A673 (cell line): ENCODE measurements at places on chromosomes 4 and X.

DNA sequence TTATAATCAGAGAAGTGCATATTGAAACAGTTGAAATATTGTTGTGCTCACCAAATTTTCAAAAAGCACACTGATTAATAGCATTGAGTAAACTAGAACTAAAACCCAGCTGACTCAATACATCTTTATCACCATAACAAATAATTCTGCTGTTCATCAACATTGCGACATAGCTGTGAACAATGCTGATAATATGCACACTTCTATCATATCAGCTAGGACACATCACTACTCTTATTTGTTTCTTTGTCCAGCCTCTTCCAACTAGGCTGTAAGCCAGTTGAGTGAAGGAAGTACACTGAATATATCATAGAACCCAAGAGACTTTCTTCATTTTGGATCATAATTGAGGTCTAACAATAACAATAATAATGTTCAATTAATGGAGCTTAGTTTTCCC, 349.7 kb downstream of the IQCM start:
- DNase-seq: no peak

GRCh38 chr4:46254788-46255187, 130.9 kb upstream of the GABRG1 start:
- peak; percentile 25 for DNase-seq

GRCh38 chr4:137310593-137311490, 221.5 kb downstream of the PCDH18 start:
- DNase-seq: peak; percentile 60

GRCh38 chr4:98204236-98204553, 57.0 kb upstream of the RAP1GDS1 start:
- DNase-seq: no peak

- no peak for DNase-seq
Observed at GRCh38 chr4:39014028-39014427, 18.2 kb downstream of the TMEM156 start.

GRCh38 chrX:132810964-132811712, 147.3 kb downstream of the HS6ST2 start:
- no peak for DNase-seq

DNA sequence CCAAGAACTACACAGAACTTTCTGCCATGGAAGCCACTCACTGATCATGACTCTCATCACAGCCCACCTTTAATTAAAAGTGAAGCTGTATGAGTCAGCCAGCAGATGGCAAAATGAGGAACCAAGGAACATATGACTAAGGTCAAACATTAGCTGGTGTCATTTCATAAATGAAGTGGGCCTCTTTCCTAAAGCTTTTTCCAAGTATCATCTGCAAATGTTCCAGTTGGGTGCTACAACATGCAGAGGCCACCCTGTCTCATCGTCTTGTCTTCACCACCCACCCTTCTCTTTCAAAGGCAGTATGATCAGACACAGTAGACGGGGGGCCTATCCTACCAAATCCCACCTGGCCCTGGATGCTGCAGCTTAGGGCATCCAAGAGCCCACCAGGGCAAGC, 9.2 kb upstream of the EOLA1 start:
- DNase-seq: no peak

DNA sequence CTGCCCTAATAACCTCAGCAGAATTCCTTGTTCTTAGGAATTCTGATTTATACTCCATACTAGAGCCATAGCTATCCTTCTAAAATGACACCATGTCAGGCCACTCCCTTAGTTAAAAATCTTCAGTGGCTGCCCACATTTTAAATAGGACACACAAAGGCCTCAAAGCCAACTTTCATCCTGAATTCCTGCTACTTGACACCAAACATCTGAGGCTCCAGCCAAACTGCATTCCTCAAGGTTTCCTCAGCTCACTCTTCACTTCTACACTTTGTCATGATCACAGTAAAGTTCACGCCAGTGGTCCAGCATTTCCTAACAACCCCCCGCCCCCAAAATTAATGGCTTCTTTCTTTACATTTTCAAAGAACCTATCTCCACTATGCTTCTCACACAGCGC, 124.3 kb downstream of the ADGRA3 start:
- DNase-seq: no peak

DNA sequence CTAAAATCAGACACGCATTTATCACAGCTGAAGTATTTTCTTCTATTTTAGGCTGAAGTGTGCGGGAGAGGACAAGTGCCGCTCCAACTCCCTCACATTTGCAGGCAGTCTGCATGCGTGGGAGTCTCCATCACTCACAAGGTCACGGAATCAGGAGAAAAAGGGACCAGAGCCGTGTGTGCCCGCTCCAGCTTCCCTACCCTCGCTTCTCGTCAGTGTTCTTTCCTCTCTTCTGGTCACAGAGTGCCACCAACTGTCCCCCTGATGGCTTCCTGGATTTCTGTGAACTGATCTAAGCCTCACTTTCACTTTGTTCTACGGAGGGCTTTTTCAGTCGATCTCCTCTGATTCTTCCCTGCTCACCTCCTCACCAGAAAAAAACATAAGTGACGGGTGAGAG, 407.4 kb upstream of the AADAT start:
- no peak for DNase-seq

DNA sequence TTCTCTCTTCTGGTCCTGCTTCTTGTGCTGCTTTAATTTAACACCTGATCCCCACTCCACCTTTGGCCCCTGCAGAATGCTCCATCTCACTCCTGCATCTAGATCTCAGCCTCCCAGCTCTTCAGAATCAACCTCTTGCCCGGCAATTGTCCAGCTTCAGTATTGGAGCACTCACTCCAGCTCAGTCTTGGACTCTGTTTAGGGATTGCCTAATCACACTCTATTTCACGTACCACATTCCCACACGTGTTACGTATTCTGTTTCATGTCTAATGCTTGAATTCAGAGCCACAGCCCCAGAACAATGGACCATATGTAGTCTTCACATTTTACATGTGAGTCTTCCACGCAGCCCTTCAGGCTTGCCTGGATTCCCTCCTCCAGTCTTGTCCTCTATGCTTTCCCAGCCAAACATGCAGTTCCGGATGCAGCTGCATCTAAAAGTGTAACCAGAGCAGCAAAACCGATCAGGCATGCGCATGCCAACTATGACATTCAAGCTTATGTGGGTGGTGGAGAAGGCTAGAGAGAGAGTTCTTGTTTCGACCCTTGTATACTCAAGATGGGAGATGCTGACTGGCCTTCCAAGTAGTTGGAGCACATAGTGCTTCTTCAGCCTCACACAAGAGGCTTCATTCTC, 105.2 kb upstream of the FAM9A start:
- no peak for DNase-seq

DNA sequence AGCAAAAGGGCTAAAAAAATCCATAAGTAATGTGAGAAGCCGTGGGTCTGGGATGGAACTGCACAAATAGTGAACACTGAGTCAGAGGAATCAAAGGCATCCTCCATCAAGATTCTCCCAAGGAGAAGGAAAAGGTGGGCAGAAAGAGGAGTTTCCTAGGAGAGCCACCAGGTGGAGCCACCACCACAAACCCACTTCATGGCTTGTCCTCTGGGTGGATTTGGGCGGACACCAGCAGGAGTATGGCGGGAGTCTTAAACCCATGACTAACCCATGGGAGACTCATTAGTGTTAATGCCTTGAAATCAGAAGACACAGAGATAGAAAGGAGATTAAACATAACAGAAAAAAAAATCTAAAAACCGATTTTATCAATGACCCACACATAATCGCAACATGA, 147.7 kb downstream of the SH3KBP1 start:
- peak; percentile 77 for DNase-seq

- no peak for DNase-seq
Observed at GRCh38 chrX:21400408-21401121, 26.3 kb downstream of the CNKSR2 start.

DNA sequence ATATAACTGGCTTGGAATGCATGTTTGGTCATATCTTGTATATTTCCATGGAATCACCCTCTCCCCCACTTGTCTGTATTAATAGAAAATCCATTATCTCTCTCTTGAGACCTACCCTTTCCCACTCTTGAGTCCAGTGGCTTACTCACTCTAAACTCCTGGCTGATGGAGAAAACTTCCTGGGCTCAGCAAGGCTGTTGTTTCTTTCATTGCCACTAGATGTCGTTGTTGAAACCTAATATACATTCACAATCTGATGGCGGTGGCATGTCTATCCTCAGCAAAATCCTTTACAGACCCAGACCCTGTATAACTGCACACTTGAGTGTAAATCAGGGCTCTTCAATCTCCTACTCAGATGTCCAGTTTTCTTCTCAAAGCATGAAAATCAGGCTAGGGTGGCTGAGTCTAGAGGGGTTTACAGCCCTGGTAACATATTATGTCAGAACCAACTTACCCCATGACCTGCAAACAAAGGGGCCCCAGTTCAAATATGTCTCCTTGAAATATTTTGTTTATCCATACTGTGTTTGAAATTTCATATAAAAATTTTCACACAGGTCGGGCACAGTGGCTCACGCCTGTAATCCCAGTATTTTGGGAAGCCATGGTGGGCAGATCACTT, 70.0 kb upstream of the FAM241A start:
- DNase-seq: peak; percentile 76

DNA sequence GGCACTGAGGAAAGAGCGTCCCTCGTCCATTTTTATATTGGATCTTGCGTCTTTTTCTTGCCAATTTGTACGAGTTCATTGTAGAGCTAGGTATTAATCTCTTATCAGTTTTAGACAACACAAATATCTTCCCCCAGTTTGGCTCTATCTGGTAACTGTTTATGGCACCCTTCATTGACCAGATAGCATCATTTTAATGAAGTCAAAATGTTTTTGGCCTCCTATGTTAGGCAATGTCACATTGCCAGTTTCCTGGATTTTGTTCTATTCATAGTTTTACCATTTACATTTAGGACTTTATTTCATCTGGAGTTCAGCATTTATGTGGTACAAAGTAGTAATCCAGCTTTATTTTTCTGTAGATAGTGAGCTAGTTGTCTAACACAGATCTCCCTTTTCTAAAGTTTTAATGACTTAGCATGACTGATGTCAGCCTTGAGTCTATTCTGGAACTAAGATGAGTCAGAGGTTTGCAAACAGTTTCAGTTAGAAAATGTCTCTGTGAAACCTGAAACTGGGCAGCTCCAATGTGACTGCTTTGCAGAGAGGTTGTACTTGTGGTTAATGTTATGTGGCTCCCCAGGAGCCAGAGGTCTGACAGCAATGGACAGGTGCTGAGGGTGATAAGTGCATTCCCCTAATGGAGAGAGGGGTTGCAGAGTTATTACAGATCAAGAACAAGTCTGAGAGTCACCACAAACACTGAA, 5.3 kb upstream of the STBD1 start:
- DNase-seq: no peak

DNA sequence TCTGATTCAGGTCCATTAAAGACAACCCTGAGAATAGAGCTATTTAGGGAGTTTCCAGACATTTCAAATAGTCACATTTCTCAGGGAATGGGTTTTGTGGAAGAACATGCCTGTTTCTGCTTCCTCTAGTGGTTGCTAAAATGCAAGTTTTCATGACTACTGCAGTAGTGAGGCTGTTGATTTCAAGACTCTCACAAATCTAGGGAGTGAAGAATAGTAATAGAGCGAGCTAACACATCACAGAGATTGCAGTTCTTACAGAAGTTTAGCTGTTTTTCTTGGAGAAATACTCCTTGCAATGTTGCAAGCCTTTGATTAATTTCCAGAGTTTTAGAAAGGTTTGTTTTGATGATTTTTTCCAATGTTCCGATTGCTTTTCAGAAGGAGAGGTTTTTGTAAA, 610.2 kb upstream of the HTR2C start:
- no peak for DNase-seq

GRCh38 chrX:150465326-150465725, 102.2 kb downstream of the MAMLD1 start:
- no peak for DNase-seq

DNA sequence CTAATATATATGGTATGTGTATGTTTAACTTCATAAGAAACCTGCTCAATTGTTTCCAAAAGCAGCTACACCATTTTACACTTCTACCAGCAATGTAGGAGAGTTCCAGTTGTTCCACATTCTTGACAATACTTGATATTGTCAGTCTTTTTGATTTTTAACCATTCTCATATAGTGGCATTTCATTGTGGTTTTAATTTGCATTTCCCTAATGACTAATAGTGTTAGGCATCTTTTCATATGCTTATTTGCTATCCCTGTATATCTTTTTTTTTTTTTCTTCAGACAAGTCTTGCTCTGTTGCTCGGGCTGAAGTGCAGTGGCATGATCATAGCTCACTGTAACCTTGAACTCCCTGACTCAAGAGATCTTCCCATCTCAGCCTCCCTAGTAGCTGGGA, 58.2 kb upstream of the TRIM2 start:
- DNase-seq: no peak

GRCh38 chrX:153766871-153767673, 3.0 kb downstream of the PLXNB3 start:
- no peak for DNase-seq

- no peak for DNase-seq
Observed at GRCh38 chr4:692771-693554, 4.0 kb upstream of the SLC49A3 start.

GRCh38 chr4:173834151-173834550, 304.1 kb upstream of the HAND2 start:
- DNase-seq: peak; percentile 58

DNA sequence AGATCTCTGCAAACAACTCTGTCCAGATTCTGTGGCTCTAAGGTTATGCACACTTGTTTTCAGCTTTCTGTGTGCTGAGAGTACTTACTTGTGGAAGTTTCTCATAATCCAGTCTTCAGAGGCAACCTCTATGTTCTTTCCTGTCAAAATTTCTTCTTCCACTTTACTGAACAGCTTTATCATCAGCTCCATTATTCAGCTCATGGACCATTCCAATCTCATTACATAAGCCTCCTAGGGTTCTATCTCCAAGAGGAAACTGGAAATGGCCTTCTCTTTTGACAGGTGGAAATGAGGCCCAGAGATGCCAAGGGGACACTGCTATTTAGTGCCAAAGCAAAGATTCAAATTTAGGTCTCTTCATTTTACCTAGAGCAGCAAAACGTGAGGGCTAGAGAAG, 61.3 kb downstream of the CHRDL1 start:
- DNase-seq: no peak

- DNase-seq: no peak
Observed at GRCh38 chrX:19987856-19988255, 3.0 kb downstream of the BCLAF3 start.

DNA sequence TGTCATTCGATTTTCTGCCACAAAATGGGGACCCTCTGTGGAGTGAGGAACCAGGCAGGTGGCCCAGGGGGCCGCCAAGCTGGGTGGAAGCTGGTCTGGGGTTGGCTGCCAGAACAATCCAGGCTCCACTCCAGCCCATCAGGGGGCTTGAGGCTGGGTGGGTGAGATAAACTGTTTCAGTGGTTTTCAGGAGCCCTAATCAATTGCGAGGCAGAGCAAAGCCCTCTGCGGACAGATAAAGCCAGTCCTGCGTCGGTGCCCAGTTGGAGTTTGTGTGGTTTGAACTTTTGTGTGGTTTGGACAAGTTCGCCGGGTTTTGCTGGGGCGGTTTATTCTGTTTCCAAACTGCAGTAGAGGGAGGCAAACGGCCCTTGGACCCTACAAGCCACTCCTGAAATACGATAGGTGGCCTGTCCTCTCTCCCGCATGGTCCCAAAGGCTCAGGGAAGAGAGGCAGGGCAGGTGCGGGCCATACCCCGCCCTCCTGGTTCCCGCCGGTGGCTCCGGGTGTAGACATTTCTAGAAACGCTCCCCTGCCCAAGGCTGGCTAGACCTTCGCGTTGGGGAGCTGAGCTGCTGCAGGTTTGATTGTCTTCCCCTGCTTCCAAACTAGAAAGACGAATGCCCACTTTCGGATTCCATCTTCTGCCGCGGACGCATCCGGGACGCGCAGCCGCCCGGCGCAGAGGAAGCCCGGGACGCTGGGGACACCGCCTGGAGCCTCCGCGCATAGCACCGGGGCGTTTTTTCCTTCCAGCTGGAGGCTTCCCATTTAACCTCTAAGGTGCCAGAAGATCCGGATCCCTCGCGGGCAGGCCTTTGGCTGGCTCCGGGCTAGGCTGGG, 169.0 kb upstream of the BCOR start:
- peak; percentile 79 for DNase-seq
